ENCODE measurements at places on chromosomes 2 and 18.

DNA sequence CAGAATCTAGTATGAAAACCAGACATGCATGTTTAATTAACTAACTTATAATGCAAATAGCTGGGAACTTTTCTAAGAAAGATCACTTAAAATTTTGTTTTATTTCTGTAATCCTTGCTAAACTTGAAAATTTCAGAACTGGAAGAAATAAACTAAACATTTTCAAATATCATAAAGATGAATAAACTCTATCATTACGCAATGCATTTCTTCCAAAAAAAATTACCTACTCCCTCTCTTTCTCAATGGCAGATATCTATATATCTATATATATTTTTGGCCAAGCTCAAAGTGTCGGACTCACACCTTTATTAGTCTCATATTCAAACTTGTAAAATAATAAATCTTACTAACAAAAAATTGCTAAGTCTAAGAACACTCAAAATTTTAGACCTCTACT lies 158.1 kb downstream of the SLC39A10 start:
- DNase-seq = no peak

DNA sequence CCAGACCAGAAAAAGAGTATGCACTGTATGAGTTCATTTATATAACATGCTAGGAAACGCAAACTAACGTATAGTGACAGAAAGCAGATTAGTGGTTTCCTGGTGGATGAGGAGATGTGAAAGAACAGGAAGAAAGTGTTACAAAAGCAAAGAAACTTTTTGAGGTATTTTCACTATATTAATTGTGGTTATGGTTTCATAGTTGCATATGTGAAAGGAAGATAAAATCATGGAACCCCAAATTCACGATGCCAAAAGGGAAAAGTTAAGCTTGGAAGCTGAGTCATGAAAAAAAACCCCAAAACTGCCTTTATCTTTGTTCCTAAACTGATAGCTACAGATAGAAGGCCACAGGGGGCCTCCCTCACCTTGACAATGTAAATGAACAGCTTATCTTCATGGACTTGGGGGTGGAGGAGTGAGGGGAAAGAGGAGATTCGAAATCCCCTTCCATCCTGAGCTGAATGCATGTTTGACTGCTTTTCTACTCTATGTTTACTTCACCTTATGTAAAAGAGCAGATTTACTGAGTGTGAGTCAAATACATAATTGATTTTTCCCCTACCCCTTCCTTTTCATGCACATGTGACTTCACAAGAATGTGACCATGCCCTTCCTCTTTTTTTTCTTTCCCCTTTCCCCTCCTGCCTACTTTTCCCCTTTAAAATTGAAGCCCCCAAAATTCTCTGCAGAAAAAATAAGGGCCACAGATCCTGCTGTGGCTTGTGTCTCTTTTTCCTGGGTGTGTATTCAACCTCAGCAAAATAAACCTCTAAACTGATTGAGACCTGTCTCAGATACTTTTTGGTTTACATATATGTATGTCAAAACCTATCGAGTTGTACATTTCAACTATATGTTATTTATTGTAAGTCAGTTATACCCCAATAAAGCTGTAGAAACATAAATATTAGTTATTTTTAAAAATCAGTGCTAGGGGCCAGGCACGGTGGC lies 100.1 kb upstream of the TLK1 start:
- no peak for DNase-seq

- no peak for DNase-seq
Measured at GRCh38 chr2:196080526-196080925, 11.9 kb upstream of the DNAH7 start.

DNA sequence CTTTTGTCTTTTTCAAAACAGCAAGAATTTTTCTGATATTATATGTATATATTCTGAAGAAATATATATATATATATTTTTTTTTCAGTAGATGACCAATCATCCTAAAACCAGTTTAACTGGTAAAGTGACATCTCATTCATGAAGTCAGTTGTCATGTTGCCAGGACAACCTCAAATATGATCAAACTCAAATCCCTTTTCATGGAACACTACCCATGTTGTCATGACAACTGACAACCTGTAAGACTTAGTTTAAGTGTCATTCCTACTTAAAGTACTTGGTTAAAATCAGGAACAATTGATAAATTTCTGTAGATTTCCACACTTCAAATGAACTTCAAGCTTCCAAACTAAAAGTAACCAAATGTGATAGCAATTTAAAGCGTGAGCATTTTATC lies 101.8 kb upstream of the ERBB4 start:
- DNase-seq = no peak

- DNase-seq = no peak
Measured at GRCh38 chr2:125584732-125585131, 1071.2 kb upstream of the GYPC start.

DNA sequence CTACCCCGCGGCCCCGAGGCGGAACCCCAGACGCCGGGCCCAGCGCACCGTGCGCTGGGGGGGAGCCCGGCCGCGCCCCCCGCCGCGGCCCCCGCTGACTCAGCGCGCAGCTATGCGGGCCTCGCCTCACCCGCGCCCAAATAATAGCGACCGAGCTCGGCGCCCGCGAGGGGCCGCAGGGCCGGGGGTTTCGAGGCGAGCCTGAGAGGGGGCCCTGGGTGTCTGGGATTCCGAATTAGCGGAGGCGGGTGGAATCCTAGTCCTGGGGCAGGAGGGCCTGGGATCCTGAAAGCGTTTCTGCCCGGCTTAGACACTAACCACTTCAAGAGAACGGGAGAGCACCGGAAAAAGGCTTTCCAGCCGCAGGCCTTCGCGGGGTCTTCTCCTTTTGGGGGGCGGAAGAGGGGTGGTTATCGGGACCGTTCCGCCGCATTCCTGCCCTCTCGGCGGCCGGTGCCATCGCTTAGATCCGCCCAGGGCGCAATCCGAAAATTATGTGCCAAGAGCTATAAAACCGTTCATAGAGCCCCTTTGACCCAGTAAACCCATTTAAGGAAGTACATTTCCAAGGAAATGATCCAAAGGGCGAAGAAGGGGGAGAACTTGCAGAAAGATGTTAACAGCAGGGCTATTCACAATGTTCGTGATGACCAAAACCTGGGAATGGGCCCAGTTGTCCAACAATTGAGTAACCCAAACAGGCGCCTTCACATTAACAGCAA lies 681 bp upstream of the ROCK2 start:
- DNase-seq = no peak

DNA sequence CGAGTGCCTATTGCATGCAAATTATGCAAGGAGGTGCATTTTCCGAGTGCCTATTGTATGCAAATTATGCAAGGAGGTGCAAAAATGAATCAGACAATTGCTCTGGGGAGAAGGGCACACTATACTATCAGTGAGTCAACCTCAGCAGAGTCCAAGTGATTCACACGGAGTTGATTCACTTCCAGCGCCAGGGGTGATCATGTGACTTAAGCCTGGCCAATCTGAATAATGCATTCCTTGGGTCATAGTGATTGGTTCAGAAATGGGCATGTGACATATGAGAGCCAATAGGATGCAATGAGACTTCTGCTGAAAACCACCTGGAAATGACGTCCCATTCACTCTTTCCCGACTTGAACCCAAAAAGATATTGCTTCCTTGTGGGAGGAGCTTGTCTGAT lies 152.2 kb downstream of the DAW1 start:
- DNase-seq = no peak

GRCh38 chr2:190863946-190864345 lies 16.7 kb upstream of the GLS start:
- no peak for DNase-seq

GRCh38 chr18:79121746-79122474 lies 52.7 kb downstream of the ATP9B start:
- no peak for DNase-seq

DNA sequence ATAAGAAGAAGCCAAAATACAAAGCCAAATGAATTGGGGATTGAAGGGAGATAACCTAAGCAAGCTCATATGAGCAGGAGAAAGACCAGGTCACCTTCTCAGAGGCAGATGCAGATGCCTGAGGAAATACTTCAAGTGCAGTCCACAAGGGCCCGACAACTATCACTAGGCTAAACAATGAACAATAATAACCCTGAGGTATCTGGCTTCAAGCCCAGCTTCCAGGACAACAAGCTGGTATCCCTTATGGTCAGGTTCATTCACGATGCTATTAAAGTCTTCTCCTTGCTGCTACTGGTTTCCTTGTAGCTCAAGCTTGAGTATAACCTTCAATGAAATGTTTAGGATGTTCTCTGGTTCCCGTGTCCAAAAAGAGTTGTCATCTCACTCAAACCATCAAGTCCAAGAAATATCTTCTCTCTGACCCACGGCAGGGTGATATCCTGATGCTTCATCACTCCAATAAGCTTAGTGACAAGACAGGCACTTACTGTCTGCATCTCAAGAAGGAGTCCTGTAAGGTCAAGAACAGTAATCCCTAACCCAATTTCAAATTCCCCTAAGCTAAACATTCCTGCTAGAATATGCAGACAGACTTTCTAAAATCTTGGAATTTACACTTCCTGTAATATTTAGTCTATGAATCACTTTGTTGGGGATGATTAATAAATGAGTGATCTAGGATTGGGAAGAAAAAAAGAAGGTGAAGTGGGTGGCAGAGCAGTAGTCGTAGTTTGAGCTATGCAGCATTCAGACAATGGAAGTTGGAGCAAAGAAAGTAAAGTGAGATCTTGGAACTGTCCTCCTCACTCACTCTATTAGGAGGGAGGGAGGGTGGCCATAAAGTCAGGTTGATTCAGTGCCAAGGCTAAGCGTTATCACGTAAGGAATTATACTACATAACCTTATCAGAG lies 33.1 kb downstream of the CHN1 start:
- DNase-seq = no peak

DNA sequence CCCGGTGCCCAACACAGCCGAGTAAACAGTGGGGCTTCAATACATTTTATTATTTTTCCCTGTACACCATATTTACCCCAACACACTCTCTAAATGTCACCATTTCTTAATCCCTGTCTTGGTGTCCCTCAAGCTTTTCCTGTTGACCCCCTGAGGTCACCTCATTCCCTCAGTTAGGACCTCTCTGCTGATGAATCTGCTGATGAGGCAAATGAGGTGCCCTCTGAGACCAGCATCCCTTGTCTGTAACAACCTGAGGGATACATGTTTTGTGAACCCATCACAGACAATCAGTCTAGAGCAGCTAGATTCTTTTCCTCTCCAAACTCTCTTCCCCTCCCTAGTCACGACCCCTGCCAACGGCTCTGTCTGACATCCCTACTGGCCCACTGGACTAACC lies 127.6 kb downstream of the FSHR start:
- no peak for DNase-seq

DNA sequence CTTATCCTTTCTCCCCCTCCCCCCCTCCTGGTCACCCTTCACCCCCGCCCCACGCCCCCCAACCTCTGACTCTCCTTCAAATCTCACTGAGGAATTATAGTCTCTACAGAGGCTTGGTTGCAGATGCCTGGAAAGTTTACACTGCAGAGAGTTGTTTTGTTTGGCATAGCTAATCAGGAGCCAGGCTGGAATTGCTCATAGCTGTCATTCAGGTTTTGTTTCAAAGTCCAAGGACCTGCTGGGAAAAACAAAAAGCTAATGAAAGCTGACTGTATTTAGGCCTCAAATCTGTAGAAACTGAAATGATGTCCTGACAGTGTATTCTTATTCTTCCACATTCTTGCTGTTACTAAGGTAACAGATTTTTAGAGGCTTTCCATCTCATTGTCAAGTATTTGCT lies 22.6 kb downstream of the GREB1L start:
- DNase-seq = no peak

DNA sequence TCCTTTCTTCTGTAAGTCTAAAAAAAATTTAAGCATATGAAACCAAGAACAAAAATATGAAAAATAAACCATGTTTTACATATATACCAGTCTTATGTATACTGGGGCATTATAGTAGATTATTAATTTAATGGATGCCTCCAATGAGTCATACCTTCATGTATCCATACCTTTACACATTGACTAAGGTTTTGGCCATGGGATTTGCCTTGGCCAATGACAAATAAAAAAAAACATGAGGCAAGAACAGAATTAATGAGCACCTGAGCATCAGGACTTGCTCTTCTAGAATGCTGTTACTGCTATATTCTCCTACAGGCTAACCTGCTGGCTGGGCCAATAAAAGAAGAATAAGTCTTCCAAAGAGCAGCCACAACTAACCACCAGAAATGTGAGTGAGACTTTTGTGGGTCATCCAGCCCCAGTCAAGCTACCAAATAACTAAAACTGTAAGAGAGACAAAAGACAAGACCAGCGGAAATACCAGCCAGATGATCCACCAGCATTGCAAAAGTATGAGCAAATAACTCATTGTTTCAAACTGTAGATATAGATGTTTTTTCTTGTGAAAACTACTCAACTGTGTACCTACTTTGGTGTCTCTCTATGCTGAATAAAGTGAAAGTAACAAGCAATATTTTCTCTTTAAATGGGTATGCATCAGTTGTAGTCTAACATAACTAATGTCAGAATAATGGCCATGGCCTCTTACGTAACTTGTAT lies 749.6 kb upstream of the VRK2 start:
- DNase-seq = no peak

DNA sequence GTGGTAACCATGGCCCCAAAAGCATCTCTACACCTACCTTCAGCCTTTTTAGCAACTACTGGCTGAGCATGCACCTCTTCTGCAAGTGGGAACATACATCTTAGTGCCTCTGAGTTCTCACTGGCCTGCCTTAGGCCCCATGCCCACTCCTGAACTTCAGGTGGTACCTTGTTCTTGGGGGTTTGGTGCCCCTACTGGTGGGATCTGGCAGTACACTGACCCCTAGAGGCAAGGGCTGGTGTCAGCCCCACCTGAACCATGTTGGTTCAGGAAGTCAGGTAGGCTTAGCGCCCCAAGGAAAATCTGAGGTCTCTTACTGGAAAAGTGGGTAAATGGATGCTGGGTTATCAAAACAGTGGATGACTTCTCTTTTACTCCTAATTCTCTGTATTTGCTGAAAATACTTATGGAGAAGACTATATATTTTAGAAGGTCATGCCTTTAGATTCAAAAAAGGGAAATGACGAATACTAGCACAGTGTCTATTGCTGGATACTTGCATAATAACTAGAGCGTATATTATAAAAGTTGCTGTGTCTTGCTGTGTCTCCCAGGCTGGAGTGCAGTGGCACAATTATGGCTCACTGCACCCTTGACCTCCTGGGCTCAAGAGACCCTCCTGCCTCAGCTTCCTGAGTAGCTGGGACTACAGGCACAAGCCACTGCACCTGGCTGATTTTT lies 84.6 kb downstream of the RAB31 start:
- no peak for DNase-seq

GRCh38 chr2:187297801-187298200 lies 150.3 kb downstream of the CALCRL start:
- DNase-seq = no peak

DNA sequence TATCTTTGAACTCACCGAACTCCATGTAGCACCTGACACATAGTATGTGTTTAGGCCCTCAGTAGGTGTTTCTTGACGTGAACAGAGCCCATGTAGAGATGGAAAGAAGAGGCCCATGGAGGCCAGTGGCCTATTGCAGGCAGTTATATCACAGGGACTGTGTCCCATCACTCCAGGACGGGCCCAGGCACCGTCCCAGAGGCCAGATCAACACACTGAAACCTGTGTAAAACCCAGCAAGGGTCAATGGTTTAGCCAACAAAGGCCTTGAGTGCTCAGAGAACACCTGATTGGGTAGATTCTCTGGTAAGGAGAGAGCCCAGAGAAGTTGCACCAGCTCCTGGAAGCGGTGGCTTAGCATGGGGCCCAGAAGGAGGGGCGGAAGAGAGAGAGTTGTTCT lies 82.8 kb downstream of the INHBB start:
- no peak for DNase-seq

- no peak for DNase-seq
Measured at GRCh38 chr18:72895548-72895947, 27.8 kb upstream of the NETO1 start.

All from activated naive CD4-positive, alpha-beta T cell (primary cell).